Mucosa of gallbladder (tissue), 1 donor: ENCODE measurements at places on chromosomes 7 and 10. TPM values are rescaled to one million over a fixed set of nuclear protein-coding genes. Genes with fewer than 3 reads are reported as not detected.

DNA sequence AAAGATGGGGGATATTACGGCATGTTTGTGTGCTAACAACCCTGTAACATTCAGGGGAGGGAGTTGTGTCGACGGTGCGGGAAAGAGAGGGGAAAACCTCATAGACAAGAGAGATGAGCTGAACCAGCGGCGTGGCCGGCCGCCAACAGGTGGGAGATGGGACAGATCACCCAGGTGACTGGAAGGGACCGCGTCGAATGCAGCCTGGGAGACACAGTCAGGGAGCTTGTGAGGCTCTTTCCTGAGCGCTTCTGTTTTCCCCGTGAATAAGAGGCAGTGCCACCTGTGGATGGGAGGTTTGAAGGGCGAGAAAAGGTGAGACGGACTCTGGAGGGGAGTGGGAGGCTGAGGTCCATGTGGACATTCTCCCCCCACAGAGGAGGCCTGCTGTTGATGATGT is 9.9 kb upstream of the PRKAG2 start:
- DNase-seq: no peak

- DNase-seq: no peak
Measured at GRCh38 chr7:141076377-141076776, 2.5 kb downstream of the TMEM178B start.

POM121C gene
- 46.4 TPM for total RNA-seq

CCM2 gene
- total RNA-seq: 36.4 TPM

AGFG2 gene
- total RNA-seq: 102 TPM
